ENCODE measurements at places on chromosomes 5 and 9.

GRCh38 chr5:1729641-1730486 lies 69.8 kb downstream of the MRPL36 start:
- DNase-seq: no peak

DNA sequence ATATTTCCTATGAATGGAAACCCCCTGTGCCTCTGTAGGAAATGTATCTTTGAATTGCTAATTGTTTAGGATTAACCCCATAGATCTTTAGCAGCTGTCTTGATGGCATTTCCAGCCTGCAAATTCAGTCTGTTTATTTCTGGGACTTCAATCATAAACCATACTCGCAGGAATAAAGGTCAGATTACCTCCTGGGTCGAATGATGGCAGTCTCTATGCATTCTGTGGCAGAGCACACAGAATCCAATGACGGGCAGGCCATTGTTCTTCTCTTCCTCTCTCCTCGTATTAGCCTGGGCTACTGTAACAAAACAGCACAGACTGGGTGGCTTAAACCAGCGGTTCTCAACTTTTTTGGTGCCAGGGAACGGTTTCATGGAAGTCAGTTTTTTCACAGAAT lies 199.9 kb downstream of the PCSK5 start:
- DNase-seq: no peak

DNA sequence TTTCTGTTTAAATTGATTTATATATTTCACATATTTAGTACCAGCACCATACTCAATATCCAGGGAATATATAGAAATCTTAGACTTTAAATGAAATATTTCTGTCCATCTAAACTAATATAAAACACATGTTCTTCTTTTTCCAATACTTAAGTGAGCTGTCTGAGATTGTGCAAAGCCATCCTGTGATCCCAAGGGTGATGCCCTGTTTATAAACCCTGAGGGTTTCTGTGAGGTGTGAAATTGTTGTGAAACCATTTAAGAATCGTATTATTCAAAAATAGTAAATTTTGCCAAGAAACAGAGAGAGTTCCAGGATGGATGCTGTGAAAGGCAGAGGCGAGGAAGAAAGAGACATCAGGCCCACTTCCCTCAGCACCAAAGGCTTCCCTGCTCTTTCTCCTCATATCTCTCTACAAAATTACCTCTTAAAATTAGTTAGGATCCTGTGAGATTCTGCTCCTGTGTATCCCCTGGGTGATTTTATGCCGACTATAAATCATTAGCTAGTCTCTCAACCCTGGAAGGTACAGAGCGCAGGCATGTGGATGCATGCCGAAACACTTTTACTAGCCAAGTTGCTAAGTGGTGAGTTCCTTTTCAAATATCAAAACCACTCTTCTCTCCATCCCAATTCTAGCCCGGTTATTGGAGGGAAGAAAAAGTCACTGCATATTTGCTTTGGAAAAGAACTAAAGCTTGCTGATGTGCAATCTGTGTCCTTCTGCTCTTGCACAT lies 183.0 kb downstream of the GLIS3 start:
- no peak for DNase-seq

DNA sequence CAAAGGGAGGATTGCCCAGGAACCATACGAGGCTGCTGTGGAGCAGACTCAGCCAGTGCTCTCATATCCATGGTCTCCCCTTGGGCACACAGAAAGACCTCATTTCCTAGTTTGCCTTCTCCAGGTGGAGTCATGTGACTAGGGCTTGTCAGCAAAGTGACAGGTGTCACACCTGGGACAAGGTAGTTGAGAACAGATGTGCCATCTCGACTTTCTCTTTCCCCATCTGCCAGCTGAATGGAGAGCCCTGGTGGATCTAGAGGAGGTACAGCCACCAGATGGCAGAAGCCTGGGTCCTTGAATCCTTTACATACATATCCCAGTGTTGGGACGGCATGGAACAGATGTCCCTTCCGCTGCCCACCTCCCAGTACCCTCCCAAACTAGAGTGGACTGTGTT lies 42.9 kb upstream of the ALDOB start:
- no peak for DNase-seq

DNA sequence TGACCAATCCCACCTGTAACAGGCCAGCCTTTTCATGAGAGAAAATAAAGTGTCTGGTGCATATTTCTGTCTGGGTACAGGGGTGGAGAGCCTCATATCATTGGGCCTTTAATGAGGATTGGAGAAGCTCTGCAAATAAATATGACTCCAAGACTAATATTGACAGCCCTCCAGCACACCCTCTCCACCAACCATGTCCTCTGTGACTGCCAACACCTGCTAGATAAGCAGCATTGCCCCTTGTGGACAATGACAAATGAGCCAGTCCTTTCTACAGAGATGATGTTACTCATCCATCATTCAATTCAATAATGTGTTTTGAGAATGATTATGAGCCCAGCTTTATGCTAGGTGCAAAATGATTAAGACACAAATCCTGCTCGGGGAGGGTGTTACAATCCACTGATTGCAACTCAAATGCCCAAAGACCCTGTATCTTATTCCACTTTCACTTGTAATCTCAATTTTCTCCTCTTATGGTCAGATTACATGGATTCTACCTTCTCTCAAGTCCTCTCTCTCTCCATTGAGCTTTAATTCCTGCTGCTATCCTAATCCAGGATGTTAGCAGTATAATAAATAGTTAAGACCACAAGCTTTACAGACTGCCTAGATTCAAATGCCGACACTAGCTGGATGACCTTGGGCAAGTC lies 2.1 kb upstream of the GFRA3 start:
- DNase-seq: no peak

- no peak for DNase-seq
These were observed 46.7 kb downstream of the GDNF start for GRCh38 chr5:37792975-37793631.

GRCh38 chr9:137960496-137960895 lies 82.9 kb downstream of the CACNA1B start:
- DNase-seq: no peak

DNA sequence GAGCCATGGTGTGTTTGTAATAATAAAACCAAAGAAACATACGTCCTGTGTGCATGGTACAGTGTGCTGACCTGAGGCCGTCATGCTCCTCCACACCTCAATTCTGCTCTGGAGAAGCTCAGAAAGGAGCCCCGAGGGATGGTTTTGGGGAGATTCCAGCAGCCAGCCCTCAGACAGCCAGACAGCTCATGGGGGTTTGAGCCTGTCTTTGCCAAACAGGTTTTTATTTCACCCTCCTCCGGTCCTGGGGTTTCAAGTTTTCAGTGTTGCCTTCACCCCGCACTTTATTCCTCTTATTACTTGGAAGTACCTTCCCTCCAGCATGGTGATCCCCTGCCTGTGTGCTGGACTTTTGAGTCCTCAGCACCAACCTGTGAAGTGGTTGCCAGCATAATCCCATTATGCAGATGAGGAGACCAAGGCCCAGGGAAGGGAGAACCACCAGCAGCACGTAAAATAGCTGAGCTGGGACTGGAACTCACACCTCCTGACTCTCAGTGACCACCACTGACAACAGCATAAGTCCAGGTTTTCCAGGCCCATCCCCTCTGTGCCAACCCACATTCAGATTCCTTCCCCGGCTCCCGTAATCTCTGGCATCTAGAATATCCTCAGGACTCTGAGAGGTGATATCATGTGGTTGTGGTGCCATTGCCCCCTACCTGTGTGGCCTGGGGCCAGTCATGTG lies 35.1 kb downstream of the TGFBI start:
- no peak for DNase-seq

GRCh38 chr5:32720300-32720699 lies 9.2 kb downstream of the NPR3 start:
- no peak for DNase-seq

DNA sequence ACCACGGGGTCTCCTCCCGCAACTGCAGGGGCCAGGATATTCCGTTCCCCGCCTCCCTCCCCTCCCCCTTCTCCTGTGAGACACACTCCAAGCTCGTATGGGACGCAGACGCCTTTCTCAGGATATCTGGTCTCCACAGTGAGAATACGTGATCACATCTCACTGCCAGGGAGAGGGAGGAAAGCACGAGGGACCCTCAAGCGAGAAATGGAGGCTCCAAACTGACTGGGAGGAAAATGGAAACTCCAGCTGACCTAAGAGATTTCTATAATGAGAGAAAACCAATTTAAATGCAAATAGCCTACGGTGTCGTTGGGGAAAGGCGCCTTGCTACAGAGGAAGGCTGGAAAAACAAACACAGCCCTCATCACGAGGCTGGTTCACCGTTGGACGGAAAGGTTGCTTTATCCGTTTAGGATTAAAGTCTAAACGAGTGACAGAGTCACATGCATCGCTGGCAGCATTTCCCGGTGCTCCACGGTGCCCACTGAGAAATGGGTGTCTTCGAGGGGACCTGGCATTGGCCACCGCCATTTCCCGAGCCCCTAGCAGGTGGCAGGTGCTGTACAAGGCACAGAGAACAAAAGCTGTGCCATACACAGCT lies 116.9 kb upstream of the CPEB4 start:
- DNase-seq: peak; percentile 39

GRCh38 chr5:1983919-1984695 lies 101.4 kb upstream of the IRX4 start:
- DNase-seq: no peak

GRCh38 chr5:40078898-40079575 lies 600.7 kb upstream of the PTGER4 start:
- no peak for DNase-seq

- DNase-seq: no peak
These were observed at the start of gene TMEM252 for GRCh38 chr9:68540712-68541535. TSS of gene TMEM252 (minus strand) at chr9:68540883. CDS start at chr9:68540814, 69 bp downstream.

DNA sequence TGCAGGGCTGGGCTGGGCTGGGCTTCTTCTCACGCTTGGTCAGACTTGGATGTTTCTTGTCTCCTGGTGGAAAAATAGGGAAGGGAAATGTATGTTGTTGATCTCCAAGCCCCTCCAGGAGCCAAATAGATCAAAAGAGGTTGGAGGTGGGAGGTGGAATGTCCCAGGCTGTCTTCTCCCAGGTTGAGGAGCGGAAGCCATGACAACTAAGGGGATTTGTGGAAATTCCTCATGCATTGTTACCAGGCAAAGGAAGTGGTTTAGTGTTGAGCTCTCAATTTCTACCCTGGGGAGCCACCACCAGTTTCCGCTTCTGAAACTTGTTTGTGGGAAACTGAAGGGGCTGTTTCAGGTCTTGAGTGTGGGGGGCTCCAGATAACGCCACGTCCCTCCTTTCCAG lies 79.0 kb downstream of the SPRY4 start:
- no peak for DNase-seq

DNA sequence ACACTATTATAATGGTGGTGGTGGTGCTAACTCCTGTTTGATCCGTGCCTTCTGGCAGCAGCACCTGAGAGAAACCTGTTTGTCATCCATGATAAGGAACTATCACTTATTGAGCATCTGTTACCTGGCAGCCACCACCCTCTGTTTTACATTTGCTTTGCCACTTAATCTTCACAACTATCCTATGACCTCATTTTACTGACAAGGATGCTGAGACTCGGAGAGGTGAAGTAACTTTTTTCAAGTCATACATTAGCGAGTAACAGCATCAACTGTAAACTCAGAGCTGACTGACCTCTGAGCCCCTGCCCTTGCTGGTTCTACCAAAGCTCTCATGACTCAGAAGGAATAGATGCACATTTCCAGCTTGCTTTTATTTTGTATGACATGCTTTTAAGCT lies 81.1 kb downstream of the EGFLAM start:
- DNase-seq: no peak

GRCh38 chr5:134171972-134172371 lies 4.8 kb downstream of the SKP1 start:
- no peak for DNase-seq

DNA sequence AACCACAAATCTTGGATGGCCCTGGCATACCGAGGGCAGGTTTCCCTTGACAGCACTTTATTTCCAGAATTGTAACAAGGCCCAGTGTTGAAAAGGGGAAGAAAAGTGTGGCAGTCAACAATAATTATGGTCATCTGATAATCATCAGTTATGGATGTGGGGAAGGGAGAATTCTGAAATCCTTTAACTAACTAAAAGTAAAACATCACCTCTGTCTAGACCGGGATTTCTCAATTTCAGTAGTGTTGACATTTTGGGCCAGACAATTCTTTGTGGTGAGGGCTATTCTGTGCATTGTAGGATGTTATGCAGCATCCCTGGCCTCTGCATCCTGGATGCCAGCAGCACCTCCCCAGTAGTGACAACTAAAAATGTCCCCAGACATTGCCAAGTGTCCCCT lies 140.4 kb downstream of the PSAT1 start:
- DNase-seq: no peak

DNA sequence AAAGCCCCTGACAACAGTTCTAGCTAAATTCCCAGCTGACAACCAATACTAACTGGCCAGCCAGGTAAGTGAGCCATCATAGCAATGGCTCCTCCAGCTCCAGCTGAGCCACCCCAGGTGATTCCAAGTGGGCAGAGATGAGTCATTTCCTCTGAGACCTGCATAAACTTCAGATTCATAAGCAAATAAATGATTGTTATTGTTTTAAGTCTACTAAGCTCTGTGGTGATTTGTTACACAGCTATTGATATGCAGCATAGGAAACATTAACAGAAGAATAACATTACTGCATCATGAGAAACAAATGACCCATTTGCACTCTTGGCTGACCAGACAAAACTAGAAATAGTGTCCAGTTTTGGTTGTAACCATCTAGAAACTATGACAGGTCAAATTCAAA lies 60.3 kb downstream of the TTC39B start:
- no peak for DNase-seq

DNA sequence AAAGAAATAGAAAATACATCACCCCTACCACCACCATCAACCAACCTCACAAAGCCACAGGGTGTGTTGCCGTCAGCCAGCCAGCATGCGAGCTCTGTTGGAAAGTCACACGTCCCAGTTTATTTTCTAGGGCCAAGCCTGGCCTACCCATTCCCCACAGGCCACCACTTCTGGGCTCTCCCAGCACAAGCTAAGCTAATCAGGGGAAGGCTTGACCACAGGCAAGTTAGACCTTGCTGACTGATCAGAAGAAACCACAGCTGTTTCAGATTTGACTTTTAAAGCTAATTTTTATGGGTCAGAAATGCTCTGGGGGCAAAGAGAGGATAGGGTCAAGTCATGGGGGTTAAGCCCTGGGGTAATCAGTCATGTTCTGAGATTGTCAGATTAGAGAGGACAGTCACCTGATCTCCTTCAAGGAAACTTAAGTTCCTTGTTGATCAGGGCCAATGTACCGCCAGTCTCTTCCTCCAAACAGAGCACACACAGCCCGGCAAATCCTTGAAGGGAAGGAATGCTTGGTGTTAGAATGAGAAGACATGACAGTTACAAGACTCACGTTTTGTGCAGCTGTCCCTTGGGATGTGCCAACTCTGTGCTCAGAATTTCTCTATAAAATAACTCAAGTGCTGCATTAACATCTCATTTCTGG lies 7.6 kb downstream of the SHB start:
- DNase-seq: peak; percentile 42

GRCh38 chr5:61667525-61668218 lies 335.6 kb downstream of the ZSWIM6 start:
- DNase-seq: no peak

GRCh38 chr5:51043745-51044144 lies 339.5 kb upstream of the ISL1 start:
- no peak for DNase-seq

- DNase-seq: no peak
These were observed 116.6 kb downstream of the ESM1 start for GRCh38 chr5:54868511-54869483.

Measured in brain (organoid and tissue), 16 donors.